Right atrium auricular region (tissue), 2 donors: ENCODE measurements at places on chromosomes 12 and 14. TPM values are rescaled to one million over a fixed set of nuclear protein-coding genes. Genes with fewer than 3 reads are reported as not detected.

DNA sequence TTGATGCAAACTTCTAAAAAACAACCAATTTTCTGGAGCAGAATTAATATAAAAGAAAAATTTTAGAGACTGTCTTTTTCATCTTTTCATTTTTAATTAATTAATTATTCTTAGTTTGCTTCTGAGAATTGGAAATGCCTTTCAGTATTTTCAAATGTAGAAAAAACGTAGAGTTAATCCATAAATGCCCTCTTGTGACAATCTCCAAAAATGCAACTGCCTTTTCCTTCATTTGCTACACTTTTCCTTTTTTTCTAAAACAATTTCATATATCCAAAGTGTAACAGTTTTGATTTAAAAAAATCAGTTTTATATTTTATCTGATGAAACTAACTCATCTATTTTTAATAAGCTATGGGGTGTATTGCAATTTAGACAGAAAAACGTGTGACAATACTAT is 409.3 kb downstream of the PRKD1 start:
- H3K36me3 ChIP-seq = no peaks in the 10 kb centered on the region
- H3K4me3 ChIP-seq = no peak overlapping the region
- H3K4me1 ChIP-seq = no peaks in the 10 kb centered on the region
- H3K27me3 ChIP-seq = no peaks in the 10 kb centered on the region
- DNase-seq = no peak

- no peaks in the 10 kb centered on the region for H3K4me1 ChIP-seq
- H3K27me3 ChIP-seq = no peaks in the 10 kb centered on the region
- no peak for DNase-seq
- no peak overlapping the region for H3K27ac ChIP-seq
Measured at GRCh38 chr14:65753061-65753460, 340.5 kb downstream of the FUT8 start.

Gene PDZRN4
- 0.89 TPM for total RNA-seq

Gene CACNA2D4
- 4.1 TPM for total RNA-seq

- H3K27ac ChIP-seq = no peak overlapping the region
- no peak for DNase-seq
- H3K4me3 ChIP-seq = no peak overlapping the region
- H3K27me3 ChIP-seq = no peaks in the 10 kb centered on the region
Measured at GRCh38 chr12:20220339-20220738, 148.0 kb upstream of the PDE3A start.

DNA sequence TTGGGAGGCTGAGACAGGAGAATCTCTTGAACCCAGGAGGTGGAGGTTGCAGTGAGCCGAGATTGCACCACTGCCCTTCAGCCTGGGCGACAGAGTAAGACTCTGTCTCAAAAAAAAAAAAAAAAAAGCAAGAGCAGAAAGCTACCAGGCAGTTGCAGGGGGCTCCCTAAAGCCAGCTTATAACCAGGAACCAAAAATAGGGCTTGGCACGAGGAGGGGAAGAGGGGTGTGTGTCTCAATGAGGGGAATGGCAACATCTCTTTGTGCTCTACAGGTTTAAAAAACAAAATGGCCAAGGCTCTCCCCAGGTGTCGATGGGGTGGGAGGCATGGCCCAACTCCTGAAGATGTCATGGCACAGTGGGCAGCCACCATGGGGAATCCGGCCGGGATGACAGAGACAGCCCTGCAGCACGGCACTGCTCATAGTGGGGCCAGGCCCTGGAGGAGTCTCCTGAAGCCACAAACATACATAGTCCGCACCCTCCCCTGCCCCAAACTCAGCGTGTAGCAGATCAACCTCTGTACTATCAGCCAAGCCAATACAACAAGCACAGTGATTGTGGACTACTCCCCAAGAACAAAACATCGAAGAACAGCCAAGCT is 16.0 kb upstream of the EIF5 start:
- no peaks in the 10 kb centered on the region for H3K36me3 ChIP-seq
- no peak overlapping the region for H3K4me3 ChIP-seq
- H3K27me3 ChIP-seq = no peaks in the 10 kb centered on the region
- no peaks in the 10 kb centered on the region for H3K4me1 ChIP-seq
- no peak overlapping the region for H3K27ac ChIP-seq

GRCh38 chr14:30297876-30298795 is 260.8 kb upstream of the G2E3 start:
- no peaks in the 10 kb centered on the region for H3K36me3 ChIP-seq
- H3K4me1 ChIP-seq = no peaks in the 10 kb centered on the region
- DNase-seq = no peak
- no peak overlapping the region for H3K27ac ChIP-seq

GRCh38 chr12:6899837-6900519 is 4.6 kb upstream of the LRRC23 start:
- H3K27me3 ChIP-seq = no peaks in the 10 kb centered on the region
- no peaks in the 10 kb centered on the region for H3K36me3 ChIP-seq
- no peaks in the 10 kb centered on the region for H3K4me1 ChIP-seq
- H3K27ac ChIP-seq = no peak overlapping the region
- no peak overlapping the region for H3K4me3 ChIP-seq

Gene PITPNM2
- 10.5 TPM for total RNA-seq

Gene C1S
- total RNA-seq = 232 TPM

Gene KIAA0586
- 8.9 TPM for total RNA-seq

GRCh38 chr12:92551853-92552397 is 150.9 kb upstream of the PLEKHG7 start:
- no peaks in the 10 kb centered on the region for H3K27me3 ChIP-seq
- H3K4me1 ChIP-seq = peaks cover 41% of the 10 kb centered on the region
- DNase-seq = no peak
- H3K27ac ChIP-seq = peak overlapping the region; percentile 84

GRCh38 chr12:132190834-132191500 is 46.7 kb downstream of the NOC4L start:
- no peak for DNase-seq
- H3K4me3 ChIP-seq = no peak overlapping the region
- H3K27me3 ChIP-seq = no peaks in the 10 kb centered on the region
- no peaks in the 10 kb centered on the region for H3K4me1 ChIP-seq
- no peak overlapping the region for H3K27ac ChIP-seq
